Activated T-helper 9 cell treated with anti-CD3 and anti-CD28 coated beads, Interleukin-2, amount 50 U/mL, for 16 hours (primary cell): ENCODE measurements at places on chromosomes 5 and 9.

DNA sequence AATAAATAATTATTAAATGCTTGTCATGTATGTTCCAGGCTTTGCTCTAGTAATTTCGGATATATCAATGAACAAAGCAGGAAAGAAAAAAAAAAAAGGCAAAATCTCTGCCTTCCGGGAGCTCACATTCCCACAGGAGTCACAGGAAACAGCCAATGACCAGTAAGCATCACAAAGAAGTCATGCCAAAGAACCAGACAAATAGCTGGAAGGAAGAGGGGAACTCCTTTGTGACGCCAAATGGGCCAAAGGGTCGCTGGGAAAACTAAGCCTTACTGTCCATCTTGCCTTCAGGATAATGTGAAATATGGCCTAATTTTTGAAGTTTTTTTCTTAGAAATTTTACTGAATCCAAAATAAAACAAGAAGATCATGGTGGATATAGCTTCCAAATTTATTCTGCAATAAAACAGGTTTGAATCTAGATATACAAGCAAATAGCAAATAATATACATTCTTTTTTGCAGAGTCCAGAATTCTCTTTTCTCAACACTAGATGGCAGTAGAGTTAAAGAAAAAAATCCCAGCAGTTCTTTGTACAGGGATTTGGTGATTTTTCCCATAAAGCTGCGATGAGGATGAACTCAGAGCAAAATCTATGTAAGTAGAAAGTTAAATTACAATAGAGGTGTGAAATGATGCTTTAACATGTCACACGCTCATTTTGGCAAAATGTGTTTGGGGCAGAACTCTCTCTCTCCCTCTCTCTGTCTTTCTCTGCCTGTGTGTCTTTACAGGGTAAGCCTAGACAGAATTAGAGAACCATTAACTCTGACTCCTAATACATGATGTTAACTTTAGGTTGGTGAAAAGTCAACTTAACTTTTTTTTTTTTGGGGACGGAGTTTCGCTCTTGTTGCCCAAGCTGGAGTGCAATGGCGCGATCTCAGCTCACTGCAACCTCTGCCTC lies 60.0 kb upstream of the TUT7 start:
- DNase-seq = no peak

DNA sequence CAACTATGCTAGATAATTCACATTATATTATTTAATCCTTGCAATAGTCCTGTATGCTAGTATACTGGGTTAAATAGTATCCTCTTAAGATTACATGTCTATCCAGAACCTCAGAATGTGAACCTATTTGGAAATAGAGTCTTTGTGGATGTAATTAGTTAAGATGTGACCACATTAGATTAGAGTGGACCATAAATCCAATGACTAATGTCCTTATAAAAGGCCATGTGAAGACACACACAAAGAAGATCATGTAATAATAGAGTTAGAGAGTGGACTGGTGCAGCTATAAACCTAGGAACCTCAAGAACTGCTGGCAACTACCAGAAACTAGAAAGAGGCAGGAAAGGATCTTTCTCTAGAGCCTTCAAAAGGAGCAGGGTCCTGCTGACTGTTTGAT lies 263.6 kb upstream of the PTGER4 start:
- DNase-seq = no peak

DNA sequence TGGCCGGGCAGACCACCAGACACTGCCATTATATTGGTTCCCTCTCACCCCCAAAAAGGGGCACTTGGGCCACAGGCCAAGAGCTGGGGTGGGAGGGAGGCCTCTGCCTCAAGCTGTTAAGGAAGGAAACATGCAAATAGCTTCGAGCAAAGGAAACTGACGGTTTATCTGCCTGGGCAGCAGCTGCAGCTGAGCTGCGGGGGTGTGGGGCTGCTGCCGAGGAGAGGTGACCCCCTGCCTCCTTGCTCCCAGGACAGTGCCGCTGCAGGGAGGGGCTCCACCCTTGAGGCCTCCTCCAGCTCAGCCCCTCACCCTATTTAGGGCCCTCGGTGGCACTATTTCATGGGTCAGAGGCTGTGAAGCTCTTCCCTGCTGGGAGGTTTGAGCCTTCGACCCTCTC lies 789 bp downstream of the DOK3 start:
- DNase-seq = no peak

DNA sequence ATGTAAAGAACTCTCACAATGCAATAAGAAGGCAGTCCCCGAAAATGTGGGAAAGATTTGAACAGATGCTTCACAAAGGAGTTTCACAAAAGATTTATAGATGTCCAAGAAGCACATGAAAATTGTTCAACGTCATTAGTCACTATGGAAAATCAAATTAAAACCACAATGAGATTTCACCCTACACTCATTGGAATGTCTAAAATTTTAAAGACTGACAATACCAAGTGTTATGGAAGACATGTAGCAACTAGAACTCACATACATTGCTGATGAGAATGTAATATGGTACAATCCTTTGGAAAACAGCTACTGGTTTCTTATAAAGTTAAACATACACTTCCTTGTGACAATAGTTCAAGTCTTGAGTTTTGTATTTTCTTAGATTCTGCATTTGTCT lies 11.0 kb upstream of the RECK start:
- no peak for DNase-seq

- DNase-seq = no peak
These were observed 14.1 kb downstream of the LCN10 start for GRCh38 chr9:136728548-136729123.

DNA sequence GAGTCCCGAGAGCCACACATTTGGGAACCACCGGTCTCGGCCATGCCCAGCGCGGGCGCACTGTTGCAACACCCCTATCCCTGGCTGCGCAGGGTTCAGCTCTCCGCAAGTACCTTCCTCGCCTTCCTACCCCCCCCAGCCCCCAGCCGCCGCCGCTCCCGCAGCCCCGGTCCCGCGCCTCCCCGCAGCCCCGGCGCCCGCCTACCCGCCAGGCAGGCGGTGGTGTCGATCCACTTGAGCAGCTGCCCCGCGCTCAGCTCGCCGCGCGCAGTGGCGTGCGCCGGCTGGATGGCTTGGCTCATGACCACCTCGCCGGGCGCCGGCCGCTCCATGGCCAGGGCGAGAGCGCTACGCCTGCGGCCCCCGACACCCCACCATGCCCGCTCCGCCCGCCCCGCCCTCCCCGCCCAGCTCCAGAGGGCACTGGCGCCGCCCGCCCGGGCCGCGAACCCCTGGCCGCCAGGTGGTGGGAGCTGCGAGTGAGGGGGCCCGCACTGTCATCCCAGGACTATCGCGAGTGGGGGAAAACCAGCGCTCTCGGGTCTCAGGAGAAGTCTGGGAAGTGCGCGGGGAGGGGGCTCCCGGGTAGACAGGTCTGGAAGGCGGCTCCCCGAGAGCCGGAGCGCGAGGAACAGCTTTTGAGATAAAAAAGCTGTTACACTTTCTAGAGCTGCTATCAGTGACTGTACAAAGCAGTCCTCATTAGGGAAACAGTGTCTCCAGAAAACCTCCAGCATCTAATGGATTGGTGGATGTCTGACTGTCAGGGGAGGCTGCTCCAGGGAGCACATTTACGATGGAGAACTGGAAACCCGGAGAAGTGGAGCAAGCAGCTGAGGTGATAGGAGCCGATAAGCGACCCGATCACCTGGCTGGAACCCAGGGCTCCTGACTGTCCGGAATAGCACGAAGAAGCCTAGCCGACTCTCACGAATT lies at the start of gene ACOT12:
Gene ACOT12, minus strand, starts transcription at position 352 of the 936 bp plus-strand sequence. Its CDS starts 20 bp downstream, at position 332.
- DNase-seq = no peak

DNA sequence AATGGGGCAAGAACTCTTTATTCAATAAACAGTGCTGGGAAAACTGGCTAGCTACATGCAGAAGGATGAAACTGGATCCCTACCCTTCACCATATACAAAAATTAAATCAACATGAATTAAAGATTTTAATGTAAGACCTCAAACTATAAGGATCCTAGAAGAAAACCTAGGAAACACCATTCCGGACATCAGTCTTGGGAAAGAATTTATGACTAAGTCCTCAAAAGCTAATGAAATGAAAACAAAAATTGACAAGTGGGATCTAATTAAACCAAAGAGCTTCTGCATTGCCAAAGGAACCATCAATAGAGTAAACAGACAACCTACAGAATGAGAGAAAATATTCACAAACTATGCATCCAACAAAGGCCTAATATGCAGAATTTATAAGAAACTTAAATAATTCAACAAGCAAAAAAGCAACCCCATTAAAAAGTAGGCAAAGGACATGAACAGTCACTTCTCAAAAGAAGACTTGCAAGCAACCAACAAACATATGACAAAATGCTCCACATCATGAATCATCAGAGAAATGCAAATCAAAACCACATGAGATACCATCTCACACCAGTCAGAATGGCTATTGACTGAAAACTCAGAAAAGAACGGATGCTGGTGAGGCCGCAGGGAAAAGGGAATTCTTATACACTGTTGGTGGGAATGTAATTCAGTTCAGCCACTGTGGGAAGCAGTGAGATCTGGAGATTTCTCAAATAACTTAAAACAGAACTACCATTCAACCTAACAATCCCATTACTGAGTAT lies 104.3 kb upstream of the MAP3K1 start:
- DNase-seq = no peak

- DNase-seq = no peak
These were observed 20.9 kb downstream of the CDHR2 start for GRCh38 chr5:176570044-176570443.

DNA sequence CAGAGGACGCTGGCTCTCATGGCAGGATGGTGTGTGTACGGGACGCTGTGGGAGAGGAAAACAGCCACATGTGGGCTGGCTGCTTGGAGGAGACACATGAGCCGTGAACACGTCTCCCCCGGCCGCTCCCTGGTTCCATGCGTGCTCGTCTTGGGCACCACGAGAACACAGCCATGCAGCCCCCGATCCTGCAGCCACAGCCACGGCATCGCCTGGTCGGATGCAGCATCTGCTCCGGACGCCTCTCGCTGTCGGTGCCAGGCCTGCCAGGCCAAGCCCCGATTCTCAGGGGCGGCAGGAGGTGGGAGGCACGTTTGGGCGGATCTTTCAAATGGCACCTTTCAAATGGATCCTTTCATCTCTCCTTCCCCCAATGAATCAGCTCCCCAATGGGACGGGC lies 3.2 kb downstream of the LCN10 start:
- no peak for DNase-seq

DNA sequence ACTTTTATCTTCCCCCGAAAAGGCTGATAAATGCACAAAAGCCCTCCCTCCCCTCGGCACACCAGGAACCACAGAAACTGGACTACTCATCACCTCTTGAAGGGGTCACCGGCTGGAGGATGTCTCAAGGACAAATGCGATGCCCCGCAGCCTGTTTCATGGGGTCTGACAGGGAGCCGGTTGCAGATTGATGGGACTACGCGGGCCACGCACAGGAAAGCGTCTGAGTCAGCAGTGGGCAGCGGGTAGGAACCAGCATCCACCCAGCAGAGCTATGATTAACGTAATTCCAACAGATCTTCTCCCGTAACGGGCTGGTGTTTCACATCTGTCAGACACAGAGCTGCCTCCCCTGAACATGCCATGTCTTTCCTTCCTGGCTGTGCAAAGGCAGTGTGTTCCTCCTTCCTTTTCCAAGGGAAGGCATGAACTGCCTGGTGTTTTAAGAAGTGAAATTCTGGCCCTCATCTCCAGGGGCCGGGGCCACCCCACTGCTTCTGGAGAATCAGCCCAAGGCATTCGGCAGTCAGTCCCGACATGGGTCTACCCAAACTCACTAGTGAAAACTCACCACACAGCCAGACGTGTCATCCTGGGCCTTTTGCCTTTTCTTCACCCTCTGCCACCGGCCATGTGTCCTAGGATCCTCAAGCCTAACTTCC lies 144.4 kb upstream of the PHYKPL start:
- DNase-seq = no peak

DNA sequence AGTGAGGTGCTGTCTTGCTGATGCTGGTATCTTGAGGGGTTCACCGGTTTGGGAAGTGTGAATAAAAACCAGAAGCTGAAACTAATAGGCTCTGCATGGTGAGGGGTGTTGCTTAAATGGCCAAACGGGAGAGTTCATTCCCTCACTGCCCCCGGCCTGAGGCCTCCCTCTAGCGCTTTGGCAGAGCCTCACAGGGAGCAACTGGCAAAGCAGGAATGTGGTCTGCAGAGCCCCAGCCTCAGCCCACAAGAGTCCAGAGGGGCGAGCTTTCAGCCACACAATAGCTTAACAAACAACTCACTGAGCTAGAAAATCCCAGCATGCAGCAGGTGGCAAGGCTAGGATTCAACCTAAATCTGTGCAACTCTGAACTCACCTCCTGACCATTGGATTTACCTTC lies 234.8 kb downstream of the MED10 start:
- no peak for DNase-seq

DNA sequence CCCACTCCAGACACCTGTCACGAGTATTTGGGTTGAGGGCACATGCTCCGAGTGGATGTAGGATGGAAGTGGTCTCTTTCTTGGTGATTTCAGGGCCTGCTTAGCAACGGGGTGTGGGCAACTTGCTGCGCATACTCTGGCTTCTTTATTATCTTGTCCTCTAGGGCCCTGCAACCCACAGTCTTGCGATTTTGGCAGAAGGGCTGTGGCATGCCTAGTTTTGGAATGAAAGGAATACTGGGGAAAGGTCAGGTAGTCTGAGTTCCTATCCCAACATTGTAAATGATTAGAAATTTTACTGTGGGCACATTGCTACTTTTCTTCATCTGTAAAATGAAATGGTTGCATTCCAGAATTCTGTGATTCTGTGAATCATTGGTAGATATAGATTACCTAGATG lies 74.3 kb downstream of the ACTBL2 start:
- no peak for DNase-seq

GRCh38 chr9:88784960-88785359 lies 206.3 kb upstream of the S1PR3 start:
- DNase-seq = no peak

DNA sequence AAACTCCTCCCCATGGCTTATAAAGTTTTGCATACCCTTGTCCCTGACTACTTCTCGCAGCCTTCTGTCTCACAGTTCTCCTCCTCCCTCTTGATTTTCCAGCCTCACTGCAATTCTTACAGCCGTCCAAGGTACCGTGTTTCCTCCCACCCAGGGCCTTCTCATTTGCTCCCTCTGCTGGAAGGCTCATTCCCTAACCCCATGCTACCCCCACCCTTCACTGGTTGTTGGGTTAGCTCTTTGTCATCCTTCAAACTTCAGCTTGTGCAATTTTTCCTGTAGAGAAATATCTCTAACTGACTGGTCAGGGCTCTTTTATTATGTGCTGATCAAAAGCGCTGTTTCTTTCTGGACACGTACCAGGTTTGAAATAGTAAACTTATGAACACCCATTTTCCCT lies 329.2 kb downstream of the EBF1 start:
- DNase-seq = no peak

DNA sequence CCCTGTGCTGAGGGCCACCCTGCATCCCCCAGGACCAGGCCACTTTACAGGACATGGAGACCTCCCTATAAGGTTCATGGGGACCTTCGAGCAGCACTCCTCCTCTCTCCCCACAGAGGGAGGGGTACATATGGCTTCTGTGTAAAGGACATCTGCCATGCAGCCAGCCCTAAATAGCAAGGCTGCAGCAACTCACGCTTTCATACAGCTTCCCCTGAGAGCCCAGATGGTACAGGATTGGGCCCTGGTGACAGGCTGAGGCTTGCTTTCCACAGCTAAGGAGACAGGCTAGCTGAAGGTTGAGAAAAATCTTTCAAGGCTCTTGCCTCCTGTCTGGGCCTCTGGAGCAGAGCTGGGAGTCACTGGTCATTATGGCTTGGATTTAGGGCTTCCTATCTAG lies 147.0 kb upstream of the ZNF366 start:
- no peak for DNase-seq

GRCh38 chr9:35882996-35883395 lies 12.8 kb upstream of the OR13J1 start:
- DNase-seq = no peak
